ENCODE measurements at places on chromosomes 6 and 20.

GRCh38 chr6:36973647-36974046, 12.3 kb downstream of the MTCH1 start:
- no peak for DNase-seq

DNA sequence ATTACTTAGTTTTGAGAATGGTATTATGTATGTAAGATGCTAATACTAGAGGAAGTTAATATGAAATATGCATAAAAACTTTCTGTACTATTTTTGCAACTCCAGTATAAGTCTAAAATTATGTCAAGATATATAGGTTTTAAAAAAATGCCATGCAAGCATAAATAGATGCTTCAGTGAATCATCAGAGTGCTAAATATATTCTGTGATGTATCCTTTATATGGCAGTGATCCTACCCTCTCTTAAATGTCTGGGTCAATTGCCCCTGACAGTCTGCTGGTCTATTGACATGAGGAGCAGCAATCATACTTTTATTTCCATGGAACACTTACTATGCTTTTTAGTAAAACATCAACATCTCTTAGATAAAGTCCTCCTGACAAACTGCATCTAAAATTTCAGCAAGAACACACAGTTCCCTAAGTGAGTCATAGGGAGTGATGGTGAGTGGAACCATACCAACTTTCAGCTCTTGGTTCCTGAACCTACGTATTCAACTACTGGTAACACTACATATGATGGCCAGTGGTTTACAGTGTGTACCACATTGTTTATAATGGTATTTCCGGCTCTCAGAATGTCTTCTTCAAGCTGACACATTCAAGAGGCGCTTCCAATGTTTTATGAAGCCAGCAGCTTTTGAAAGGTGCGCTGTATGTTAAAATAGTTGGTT, 928.7 kb upstream of the GJE1 start:
- DNase-seq: no peak

- DNase-seq: no peak
Measured at GRCh38 chr20:62571669-62572344, 70.5 kb upstream of the SLCO4A1 start.

DNA sequence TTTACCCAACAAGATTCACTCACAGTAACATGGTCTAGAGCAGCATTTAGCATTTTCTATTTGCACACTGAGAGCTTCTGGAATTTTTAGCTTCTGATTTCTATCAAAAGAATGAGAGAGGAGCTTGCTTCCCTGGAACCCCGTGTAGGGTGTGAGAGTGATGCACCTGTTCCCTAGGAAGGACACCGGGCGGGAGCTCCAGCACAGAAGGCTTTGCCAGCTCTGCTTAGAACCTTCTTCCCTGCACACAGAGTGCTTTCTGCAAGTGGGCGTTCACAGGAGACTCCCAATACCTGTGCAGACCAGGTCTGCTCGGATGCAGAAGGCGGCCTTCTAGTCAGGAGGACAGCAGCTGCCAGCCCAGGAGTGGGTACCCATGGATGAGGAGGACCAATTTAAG, 217.3 kb downstream of the TBXT start:
- DNase-seq: no peak

GRCh38 chr6:12318749-12319148, 28.6 kb downstream of the EDN1 start:
- DNase-seq: no peak

- no peak for DNase-seq
Measured at GRCh38 chr6:53934023-53934422, 139.2 kb downstream of the LRRC1 start.

- peak; percentile 20 for DNase-seq
Measured at GRCh38 chr20:3889489-3890397, 556 bp downstream of the PANK2 start.

DNA sequence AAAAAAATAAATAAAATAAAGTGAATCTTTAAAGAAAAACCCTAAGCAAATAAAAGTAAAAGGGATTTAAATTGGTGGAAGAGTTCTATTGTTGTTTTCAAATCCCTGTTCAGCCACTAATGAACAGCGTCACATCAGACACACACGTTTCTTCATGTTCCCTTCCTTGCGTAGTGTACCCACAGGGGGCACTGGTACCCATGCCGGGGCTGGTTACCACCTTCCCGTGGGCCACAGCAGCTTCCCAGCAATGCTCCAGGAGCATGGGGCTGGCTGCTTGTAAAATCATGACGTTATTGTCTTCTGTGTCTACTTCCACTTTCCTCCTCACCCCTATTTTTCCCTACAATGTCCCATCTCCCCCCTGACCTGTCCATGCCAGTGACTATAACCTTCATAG, 988.7 kb downstream of the KIF16B start:
- DNase-seq: no peak

DNA sequence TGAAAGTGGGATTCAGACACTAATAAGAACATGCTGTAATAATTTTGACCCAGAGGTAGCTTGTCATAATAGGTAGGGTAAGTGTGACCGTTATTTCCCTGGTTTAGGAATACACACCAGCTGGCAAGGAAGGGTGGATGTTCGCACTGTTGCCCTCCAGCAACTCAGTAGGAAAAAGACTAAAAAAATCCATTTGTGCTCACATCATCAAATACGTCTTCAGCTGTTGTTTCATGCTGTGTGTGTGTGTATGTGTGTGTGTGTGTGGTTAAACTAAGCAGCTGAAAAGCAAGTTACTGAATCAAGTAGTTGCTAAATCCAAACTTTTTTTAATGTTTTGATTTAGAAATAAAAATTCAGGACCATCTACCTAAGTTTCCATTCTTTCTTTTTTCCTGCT, 218.7 kb downstream of the TRDN start:
- DNase-seq: no peak

GRCh38 chr6:2976571-2977085, 5.3 kb upstream of the SERPINB6 start:
- DNase-seq: no peak

DNA sequence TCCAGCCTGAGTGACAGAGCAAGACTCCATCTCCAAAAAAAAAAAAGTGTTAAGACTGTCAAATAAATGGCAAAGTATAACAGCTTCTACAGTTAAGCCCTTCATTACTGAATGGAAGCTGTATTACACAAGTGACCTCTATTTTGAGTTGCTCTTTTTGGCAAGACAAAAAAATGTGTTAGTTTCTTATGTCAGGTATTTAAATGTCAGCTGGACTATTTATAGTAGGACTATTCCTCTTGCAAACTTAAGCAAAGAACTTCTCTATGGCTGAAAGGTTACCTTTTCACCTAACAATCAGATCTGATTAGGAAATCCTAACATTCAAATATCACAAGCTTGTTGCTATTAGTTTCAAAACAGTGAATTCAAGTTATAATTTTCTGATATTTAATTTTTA, 12.4 kb downstream of the UBE2V1 start:
- no peak for DNase-seq

GRCh38 chr6:165556116-165556843, 106.8 kb downstream of the PDE10A start:
- DNase-seq: no peak

DNA sequence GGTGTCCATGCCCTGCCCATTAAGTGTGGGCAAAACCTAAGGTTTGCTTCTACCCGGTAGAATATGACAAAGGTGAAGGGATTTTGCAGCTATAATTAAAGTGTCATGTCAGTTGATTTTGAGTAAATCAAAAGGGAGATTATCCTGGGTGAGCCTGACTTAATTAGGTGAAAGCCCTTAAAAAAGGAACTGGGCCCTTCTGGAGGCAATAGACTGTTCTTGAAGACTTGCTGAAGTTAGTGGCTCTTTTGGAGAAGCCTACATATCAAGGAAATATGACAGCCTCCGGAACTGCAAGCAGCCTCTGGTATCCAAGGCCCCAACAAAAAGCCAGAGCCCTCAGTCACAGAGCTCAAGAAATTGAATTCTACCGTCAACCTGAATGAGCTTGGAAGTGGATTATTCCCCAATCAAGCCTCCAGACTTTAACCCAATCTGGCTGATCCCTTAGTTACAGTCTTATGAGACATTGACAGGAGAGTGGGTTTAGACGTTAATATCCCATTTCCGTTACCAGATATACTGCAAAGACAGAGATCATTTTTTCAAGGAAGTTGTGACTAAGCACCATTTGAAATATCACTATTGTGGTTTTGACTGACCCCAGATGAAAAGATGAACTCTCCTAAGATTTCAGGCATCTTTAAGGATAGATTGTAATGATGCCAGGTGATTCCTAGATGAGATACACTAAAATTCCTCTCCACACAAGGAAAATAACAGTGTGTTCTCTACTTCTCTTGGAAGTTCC, 303.4 kb downstream of the PLCB1 start:
- no peak for DNase-seq

GRCh38 chr20:24045621-24046318, 57.2 kb upstream of the GGTLC1 start:
- DNase-seq: no peak

- DNase-seq: no peak
Measured at GRCh38 chr20:50292591-50293283, 102.1 kb downstream of the CEBPB start.

GRCh38 chr6:43989581-43990146, 137.6 kb downstream of the MRPL14 start:
- DNase-seq: no peak

DNA sequence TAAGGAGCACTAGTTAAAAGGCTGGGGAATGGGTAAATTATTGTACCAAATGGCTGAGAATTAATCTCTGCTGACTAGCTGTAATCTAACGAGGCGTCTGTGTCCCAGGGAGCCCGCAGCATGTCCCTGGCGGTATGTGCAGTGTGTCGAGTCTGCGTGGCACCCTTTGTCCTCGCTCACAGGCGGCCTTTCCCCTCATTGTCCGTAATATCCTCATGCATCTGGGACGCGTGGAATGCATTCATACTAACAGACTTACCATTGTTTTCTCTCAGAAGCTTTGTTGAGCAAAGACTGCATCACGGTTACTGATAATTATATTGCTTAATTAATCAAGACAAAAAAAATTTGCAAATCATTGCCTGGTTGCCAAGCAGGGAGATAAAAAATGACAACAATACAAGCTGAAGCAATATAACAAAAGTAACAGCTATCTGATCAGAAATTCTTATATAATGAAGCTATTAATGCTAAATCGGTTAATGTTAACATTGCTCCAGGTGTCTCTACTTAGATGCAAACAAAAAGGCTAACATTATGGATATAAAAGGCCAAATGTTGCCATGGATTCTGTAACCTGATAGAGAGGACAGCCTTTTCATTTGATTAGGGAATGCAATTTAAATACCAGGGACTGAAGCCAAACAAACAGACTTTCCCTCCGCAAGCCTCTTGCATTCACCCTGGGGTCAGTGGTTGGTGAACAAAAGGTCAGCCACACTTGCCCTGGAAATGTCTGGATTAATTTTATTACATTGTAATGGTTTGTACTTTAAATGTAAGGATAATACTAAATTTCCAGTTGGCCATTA, 124.8 kb downstream of the INSM1 start:
- no peak for DNase-seq

DNA sequence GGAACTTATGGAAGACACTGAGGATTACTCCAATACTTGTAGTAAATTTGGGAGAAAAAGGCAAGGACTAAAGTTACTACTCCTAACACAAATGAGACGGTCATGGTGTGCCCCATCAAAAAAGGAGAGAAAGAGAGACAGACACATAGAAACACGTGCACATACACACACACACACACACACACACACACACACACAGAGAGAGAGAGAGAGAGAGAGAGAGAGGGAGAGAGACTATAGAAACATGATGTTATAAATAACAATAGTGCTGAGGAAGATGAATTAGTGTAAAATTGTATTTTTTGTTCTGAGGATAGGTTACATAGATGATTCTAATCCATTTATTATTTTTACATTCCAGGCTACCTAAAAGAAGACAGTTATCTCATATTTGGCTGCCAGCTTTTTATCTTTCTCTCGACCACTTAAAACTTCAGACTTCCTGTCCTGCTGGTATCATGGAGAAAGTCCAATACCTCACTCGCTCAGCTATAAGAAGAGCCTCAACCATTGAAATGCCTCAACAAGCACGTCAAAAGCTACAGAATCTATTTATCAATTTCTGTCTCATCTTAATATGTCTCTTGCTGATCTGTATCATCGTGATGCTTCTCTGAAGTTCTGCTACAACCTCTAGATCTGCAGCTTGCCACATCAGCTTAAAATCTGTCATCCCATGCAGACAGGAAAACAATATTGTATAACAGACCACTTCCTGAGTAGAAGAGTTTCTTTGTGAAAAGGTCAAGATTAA, 10.5 kb downstream of the PLN start:
- peak; percentile 3 for DNase-seq
